Frontal cortex (tissue), 4 donors: ENCODE measurements at places on chromosomes 7 and 10. TPM values are rescaled to one million over a fixed set of nuclear protein-coding genes. Genes with fewer than 3 reads are reported as not detected.

Gene MYL10
- not detected for total RNA-seq

Gene GPR141
- total RNA-seq: not detected

Gene LIPK
- total RNA-seq: not detected

Gene FAM131B
- total RNA-seq: 73.8 TPM

Gene LLCFC1
- total RNA-seq: not detected

Gene PSD
- total RNA-seq: 98.2 TPM

Gene FZD1
- 6.9 TPM for total RNA-seq

Gene FAM20C
- total RNA-seq: 19.6 TPM

Gene BHLHA15
- 8.6 TPM for total RNA-seq

Gene MACROH2A2
- total RNA-seq: 48.9 TPM
